ENCODE measurements at places on chromosomes 6 and 20.

GRCh38 chr6:139979021-139979725, 604.7 kb upstream of the CITED2 start:
- no peak for DNase-seq

DNA sequence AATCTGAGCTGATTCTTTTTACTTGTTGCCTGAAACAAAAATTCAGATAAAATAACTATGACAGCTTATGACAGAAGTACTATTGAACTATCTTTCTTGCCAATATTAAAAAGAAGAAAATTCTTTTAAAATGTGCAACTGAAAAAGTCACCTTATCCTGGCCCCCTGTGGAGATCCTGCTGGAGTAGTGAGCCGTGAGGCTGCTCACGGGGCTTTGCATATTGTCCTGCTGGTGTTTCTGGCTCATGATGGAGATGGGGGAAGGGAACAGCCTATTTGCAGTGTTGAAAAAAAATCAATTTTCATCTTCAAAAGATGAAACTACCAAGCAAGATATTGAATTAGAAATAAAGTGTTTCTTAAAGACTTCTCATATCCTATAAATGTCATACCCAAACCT, 216.0 kb downstream of the SAMD5 start:
- no peak for DNase-seq

DNA sequence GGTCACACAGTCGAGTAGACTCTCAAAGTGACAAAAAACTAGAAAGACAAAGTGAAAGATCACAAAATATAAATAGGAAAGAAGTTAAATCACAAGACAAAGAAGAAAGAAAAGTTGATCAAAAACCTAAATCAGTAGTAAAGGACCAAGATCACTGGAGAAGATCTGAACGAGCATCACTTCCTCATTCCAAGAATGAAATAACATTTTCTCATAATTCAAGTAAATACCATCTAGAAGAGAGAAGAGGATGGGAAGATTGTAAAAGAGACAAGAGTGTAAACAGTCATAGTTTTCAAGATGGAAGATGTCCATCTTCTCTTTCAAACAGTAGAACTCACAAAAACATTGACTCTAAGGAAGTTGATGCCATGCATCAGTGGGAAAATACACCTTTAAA, 31.6 kb upstream of the GJA10 start:
- DNase-seq = no peak

- DNase-seq = no peak
Observed at GRCh38 chr6:166382500-166382932, 224 bp downstream of the MPC1 start.

DNA sequence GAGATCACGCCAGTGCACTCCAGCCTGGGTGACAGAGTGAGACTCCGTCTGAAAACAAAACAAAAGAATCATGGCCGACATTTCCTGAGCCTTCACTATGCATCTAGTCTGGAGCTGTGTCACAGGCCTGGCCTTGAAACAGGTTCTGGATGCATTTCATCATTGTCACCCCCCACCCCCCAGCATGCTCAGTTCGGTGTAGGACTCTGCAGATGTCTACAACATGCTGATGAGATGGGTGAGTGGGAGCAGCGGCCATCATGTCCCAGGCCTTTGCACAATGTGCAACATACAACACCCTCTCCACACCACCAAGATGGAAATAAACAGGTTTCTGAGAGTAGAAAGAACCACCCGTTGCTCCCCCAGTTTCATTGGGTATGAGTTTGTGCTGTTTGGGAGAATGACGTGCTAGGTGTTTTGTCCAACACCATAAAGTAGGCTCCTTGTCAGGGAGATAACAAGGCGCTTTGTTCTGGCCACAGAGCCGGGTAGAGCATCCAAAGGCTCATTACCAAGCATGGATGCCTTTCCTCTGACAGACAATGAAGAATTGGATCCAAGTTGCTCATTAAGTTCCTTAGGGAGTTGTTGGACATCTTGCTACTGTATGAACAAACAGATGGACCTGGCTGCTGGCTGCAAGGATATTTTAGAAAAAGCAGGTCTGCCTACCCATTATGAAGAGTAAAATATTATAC, 22.1 kb downstream of the SNHG17 start:
- no peak for DNase-seq

GRCh38 chr6:160831739-160832138, 129.7 kb downstream of the PLG start:
- no peak for DNase-seq

DNA sequence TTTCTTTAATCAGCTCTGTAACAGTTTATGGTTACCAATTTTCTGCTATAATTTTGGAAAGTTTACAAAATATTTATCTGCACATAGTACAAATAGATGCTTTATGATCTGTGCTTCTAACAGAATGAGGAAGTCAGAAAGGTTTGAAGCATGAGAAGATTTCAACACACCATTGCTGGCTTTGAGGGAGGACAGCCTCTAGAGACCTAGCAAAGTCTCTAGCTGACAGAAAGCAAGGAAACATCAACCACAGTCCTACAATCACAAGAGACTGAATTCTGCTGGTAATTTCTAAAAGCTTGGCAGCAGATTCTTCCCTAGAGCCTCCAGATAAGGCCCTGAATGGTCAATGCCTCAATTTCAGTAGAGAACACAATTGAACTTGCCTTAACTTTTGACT, 750.8 kb upstream of the SLC35B3 start:
- no peak for DNase-seq

- DNase-seq = no peak
Observed at GRCh38 chr20:47956268-47956995, 171.2 kb upstream of the SULF2 start.

DNA sequence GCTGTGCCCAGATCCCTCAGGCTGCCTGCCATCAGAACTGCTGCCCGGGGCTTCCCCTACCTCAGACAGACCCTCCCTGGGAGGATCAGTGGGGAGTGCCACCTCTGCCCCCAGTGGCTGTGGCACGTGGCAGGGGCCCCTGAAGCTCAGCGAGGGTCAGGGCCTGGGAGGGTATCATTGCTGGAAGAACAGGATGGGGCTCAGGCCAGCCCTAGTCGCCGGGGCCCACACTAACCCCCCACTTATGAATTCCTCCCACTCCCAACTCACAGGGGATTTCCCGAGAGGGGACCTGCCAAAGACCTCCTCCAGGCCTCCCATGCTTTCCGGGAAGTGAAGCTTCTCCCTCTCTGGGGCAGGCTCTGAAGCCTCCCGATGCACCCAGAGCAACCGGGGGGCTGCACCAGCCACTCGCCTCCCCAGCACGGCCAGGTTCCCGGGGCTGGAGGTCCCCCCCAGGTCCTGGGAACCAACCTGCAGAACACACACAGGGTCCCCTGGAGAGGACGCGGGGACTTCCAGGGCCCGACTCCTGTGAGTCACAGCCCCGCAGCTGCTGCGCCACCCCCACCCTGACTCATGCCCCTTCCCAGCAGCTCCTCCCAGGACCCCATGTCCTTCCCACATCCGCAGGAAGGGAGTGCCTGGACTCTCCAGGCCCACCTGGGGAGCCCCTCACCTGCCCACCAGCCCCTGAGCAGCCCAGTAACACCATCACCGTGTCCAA, 2.5 kb downstream of the TNFRSF6B start:
- DNase-seq = no peak

DNA sequence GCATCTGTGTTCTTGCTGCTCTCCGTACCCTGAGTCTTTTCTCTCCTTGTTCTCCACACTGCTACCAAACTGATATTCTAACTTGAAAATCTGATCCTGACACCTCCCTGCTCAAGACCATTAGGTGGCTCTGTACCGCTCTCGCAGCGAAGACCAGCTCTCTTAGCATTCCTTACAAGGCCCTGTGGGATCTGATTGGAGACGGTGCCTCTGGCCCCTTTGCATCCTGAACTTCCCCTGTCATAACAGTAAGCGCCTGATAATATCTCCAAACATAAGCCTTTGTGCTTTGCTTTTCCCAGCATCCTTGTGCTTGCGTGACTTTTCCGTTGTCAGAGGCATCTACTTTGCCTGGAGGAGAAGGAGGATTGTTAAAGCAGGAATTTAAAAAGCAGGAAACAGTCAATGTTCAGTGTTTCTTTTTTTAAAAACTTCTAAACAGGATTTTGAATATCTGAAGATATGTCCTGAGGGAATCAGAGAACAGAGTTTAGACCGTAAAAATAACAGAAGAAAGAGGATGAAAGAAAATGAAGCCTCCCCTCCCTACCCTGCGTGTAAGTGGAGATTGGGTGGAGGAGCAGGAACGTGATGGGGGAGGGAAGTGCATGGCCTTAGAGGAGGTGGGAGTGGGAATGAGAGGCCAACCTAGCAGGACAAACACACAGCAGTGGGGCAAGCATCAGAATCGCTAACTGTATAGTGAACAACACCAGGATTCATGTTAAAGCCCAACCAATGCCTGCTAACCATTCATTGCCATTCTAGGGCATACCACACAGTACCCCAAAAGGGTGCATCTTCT, 89.2 kb upstream of the STMND1 start:
- no peak for DNase-seq

- DNase-seq = no peak
Observed at GRCh38 chr20:63617092-63617875, 9.6 kb downstream of the GMEB2 start.

DNA sequence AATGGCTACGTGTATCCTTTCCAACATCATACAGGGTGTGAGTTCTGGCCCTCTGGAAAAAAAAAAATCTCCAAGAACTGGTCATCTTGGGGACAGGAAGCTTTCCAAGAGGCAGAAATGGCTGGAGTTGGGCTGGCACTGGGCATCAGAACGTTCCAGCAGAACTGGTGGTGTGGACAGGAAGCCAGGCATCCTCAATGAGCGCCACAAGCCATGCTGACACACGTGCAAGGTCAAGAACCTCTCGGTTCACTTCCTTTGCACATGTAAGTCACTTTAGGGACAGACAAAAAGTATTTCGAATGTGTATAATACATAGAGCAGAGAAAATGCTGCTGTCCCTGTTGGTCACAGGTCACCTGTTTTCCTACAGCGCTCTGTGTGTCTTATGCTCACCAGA, 27.4 kb upstream of the RIN2 start:
- no peak for DNase-seq

DNA sequence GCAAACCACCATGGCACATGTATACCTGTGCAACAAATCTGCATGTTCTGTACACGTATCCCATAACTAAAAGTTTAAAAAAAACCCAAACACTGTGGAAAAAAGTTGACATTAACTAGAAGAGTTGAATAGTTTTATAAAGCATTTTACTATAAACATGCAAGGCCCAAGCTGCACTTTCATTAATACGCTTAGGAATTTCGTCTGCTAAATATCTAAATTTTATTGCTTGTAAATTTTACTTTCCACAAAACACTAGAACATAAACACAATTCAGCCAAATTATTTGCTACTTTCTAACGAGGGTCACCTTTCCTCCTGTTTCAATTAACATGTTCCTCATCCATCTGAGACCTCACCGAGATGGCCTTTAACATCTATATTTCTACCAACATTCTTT, 74.4 kb upstream of the MAN1A1 start:
- no peak for DNase-seq

DNA sequence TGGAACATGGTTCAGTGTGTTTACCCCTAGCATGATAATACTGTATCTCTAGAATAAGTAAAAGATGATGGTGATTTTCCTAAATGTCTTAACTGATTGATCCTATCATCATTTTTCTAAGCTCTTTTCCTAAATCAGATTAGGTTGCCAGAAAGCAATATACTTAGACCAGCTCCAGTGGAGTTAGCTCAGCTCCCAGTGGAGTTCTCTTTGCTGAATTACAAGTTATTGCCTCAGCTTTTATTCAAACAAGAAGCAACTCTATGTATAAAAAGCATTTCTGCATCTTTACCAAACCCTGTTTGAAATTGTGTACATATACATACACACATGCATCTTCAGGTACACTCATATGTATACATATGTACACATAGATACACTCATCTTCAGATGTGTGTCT, 44.9 kb downstream of the SNX9 start:
- no peak for DNase-seq

DNA sequence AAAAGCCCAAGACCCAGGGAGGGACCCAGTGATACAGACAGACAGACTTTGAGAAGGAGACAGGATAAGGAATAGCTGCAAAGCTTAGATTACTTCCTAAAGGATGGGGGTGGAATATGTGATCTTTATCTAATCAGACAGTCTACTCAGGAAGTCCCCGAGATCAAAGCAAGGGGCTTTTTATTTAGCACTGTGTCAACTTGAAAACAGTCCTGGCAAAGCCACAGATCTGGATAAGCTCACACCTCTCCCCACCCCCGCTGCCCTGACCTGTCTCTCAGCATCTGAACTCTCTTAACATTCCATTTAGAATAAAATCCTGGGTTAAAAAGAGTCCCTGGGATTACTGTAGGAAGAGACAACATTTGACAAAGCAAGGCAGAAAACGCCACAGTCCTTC, 101.5 kb downstream of the ISM1 start:
- no peak for DNase-seq

GRCh38 chr6:163394659-163395058, 19.9 kb upstream of the QKI start:
- DNase-seq = no peak

DNA sequence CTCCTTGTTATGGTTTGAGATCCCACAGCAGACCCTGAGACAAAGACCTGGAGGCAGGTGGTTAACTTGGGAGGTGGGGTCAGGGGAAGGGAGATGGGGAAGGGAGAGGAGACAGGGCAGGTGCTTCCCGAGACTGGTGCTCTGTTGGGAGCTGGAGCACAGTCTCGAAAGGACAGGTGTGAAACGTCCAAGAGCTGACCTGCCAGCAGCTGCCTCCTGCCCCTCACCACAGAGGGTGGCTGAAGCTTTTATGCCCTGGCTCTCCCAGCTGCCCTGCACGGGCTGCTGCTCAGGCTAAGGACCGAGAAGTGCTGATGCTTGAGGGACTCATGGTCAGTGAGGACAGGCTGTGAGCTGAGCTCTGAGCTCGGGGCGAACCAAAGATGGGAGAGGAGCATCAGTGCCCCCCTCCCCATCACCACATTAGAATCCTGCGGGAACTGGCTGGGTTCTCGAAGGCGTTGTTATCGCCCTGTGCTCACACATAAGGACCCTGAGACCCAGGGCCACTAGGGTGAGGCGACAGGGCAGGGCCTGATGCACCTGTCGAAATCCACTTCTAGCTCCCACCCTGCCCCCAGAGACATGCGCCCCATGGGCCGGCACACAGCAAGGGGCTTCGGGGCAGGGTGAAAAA, 25.3 kb upstream of the CD93 start:
- no peak for DNase-seq

DNA sequence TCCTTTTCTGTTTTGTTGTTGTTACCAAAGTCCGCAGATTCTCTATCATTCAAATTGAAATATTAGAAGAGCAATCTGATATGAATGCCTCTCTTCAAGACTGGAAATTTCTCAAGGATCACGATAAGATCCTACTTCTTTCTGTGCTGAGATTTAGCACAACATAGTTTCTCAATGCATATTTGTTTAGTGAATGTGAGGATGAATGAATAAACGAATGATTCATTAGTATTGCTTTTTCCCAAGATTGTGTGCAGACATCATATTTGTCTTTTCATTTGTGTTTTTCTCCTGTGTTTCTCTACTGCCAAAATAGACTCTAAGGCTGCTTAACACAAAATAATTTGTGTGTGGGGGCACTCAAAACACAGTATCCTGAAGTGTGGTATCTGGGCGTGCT, 862.7 kb upstream of the MAP3K7 start:
- DNase-seq = no peak

Measured in NCI-H460 (cell line).